ENCODE measurements at places on chromosomes 4 and X.
A peak's percentile ranks its signal among the peaks of the same experiment; 100 is the strongest.

GRCh38 chrX:69298466-69299140 is 133.3 kb upstream of the PJA1 start:
- DNase-seq: no peak

DNA sequence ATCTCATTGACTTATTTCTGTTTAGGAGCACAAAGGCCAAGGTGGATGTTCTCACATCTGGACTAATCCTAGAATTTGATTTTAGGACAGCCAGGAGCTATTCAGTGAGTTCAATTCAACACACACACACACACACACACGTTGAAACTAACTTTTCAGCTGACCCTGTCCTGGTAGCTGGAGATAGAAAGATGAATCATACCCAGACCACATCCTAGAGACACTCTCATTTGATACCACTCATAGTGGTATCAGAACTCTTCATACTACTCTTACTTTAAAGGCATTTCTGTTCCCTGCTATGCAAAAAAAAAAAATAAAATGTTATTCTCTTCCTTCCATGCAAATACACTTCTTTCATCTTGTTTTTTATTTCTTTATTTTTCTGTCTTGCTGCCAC is 36.7 kb downstream of the KLF8 start:
- DNase-seq: no peak

DNA sequence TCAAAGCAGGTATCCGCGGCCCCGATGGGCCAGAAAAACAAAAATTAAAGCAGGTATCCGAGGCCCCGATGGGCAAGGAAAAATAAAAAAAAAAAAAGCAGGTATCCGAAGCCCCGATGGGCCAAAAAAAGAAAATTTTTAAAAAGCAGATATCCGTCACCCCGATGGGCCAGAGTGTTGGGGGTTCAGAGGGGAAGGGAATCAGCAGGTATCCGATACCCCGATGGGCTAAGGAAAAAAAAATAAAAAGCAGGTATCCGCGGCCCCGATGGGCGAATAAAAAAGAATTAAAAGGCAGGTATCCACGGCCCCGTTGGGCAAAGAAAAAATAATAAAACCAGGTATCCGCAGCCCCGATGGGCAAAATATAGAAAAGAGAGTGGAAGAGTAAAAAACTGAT is 289.0 kb downstream of the CHIC1 start:
- no peak for DNase-seq

- no peak for DNase-seq
Measured at GRCh38 chr4:17188547-17189400, 290.3 kb upstream of the LDB2 start.

DNA sequence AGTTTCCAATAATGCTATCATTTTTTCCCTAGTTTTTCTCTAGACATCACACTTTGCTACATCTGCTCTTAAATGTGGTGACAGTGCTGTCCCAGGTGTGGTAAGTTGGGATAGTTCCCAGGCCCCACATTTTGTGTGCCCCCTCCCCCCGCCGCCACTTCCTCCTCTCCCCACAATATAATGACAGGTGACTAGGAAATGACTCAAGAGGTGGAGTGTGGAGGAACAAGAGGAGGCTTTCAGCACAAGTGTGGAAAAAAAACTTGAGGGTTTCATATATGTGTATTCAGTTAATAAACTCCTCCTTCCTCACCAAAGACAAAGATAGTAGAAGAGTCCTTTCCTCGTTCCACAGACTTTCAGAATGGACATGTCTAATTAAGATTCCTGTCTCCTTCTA is 18.3 kb upstream of the IL21 start:
- DNase-seq: no peak

DNA sequence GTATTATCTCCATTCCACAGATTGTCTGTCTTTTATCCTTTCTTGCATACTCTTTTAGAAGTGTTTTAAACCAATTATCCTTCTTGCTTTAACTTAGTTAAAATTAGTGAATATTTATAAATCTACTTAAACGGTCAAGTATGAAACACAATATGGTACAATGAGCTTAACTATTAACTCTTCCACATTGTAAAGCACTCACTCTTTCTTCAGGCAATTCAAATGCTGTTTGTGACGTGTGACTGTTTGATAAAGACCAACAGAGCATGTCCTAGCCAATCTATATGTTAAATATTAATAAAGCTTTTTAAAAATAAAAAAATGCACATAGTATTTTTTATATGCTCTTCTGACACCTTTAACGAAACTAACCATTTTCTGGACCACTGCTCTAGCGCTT is 192.7 kb downstream of the ARAP2 start:
- DNase-seq: no peak

DNA sequence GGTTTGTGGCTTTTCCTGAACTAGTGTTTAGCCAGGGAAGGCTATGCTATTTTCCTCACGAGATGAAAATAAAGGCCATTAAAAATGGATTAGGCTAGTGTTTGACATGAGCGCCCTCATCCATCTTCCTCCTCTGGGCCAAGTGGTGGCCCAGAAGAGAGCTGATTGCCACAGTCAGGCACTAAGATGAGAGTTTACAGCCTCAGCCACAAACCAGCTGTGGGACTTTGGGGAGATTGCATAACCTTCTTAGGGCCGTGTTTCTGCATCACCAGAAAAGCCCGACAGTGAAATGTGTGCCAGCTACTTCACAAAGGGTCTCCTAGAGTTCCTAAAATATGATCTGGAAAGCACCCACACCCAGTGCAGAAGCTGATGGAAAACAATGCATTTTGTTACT is 42.3 kb upstream of the LNX1 start:
- DNase-seq: no peak

DNA sequence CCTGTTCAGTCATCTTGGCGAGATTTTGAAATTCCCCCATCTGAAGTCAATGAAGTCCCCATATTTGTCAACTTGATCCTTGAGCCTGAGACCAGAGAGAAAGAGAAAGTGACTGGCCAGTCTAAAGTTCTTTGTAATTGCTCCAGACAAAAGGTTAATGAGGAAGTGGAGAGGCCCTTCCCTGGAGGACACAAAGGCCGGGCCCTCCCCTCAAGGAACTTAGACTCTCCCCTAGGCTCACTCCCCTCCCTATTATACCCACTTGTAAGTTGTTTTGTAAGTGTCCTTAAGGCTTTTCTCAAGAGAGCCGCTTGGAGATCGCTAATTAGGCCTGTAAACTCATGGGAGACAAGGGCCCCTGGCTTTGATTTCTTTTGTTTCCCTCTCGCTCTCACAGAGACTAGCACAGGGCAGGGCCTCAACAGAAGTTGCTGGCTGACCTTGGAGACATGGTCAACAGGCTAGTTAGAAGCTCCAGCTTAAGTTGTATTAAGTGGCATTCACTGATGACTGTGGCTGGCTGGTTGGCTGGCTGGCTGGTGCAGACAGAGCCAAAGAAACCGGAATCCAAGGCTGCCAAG is 20.3 kb upstream of the GPC4 start:
- no peak for DNase-seq

GRCh38 chr4:30402276-30402675 is 317.9 kb upstream of the PCDH7 start:
- DNase-seq: no peak

GRCh38 chrX:7198499-7198898 is 50.5 kb upstream of the PUDP start:
- DNase-seq: no peak

- DNase-seq: no peak
Measured at GRCh38 chr4:123338715-123339114, 57.9 kb upstream of the SPRY1 start.

DNA sequence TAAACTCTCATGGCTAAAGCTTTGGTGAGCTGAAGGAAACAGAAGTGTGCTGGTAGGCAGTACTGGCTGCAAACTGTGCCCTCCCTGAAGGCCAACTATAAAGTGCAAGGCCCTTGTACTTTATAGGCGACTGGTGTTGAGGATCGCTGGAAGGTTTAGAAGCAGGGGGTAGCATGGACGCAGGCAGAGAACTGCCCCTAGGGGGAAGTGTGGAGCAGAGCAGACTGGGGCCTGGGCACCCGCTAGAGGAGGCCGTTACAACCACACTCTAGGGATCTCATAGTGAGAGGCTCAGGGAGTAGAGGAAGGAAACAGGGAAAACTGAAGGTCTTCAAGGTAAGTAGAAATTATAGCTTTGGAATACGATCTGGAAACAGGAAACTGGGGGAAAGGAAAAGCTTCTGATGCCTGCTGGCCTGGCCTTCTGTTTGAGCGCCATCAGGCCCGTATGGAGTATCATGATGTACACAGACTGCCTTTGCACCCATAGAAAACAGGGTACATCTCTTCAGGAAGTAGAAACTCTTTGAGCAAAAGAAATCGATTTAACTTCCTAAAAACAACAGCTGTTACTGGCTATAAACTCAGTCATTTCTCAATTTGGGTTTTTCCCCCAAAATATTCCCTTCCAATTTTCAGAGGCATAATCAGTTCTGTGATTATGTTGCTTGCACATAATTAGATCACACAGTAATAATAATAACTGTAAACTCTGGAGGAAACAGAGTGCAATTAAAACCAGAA is 23.9 kb upstream of the TMSB4X start:
- DNase-seq: peak; percentile 86

DNA sequence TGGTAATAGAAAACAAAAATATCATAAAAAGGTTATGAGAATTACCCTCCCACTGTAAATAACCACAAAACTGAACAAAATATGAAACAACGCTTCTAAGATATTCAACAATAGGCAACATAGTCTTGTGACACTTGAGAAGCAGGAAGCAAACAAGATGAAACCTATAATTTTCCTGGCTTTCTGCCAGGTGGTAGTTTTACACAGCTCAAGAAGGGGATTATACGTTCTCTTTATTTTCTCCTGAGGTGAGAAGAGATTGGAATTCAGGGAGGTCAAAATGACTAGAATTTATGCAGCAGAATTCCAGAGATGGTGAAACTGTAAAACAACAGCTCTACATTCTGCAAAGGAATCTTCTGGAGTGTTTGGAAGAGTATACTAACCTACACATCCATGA is 186.0 kb downstream of the HHIP start:
- DNase-seq: no peak

GRCh38 chr4:109675181-109675580 is 28.1 kb downstream of the CASP6 start:
- DNase-seq: no peak

DNA sequence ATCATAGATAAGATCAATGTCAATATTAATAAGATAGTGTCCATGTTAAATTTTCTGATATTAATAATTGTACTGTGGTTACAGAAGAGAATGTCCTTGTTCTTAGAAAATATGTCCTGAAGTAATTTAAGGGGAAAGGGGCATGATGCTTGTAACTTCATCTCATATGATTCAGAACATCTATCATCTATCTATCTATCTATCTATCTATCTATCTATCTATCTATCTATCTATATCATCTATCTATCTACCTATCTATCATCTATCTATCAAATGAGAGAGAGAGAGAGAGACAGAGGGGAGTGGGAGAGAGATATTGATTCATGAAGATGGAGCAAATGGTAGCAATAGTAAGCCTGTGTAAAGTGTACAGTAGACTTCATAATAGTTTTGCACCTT is 124.8 kb upstream of the FAT1 start:
- no peak for DNase-seq

DNA sequence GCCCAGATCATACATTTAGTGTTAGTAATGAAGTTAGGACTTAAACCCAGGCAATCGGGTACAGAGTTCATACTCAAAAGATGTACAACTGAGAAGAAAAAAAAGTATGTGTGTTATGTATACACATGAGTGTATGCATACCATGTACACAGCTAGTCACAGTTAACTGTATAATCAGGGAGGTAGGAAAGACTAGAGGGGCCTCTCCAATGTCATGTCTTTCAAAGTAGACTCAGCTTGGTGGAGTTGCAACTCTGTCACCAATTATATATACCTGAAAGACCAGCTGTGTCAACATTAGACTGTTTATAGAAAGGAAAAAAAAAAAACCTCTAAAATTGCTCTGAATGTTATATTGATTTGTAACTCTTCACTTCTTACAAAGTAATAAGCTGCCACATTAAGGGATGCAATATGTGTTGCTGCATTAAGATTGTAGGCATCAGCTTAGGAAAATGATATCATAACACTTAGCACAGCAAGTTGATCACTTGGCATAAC is 167.5 kb downstream of the DCTD start:
- DNase-seq: no peak

- DNase-seq: no peak
Measured at GRCh38 chrX:23742174-23742696, 841 bp downstream of the ACOT9 start.

DNA sequence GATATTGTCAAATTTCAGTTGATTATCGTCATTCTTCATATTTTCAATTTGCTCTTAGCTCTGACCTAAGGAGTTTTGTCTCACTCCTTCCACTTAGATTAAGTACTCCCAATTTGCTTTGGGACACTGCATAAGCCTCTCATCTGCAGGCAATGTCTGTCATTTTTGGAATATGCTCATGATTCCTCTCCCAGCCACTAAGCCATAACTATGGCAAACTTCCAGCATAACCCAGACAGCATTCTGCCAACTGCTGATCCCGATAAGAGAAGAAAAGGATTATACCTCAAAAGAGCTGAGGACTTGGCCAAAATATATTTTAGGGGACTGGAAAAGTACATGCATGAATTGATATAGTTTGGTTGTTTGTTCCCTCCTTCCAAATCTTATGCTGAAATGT is 444.4 kb downstream of the GABRG1 start:
- no peak for DNase-seq

DNA sequence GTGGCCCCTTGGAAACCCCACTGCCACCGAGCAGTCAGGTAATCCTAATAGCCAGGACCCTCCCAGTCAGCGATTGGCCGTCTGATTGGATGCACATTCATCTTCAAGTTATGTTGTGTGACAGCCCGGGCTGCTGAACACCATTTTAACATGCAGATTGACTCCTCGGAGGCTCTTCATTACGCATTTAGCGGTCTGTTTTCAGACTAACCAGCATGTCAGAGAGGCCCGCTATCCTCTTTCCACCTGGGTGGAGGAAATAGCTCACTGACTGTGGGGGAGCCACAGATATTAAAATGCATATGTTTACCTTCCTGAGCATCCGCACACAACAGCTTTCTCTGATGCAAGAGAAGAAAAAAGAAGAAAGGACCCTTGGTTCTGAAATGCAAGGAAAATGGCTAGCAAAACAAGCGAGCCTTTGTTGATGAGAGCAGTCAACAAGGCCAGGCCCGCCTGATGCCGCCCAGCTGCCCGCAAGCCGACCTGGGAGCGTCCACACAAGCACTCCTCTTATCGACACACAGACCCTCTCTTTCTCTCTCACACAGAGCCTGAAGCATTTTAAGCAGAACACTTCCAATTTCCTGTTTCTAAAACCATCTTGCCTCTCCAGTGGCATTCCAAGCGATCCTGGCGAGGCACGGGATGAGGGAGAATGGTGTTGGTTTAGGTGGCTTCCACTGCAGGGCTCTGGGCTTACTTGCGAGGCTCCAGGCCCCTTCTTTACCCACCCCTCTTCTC is 118.3 kb downstream of the MGST2 start:
- no peak for DNase-seq

- no peak for DNase-seq
Measured at GRCh38 chr4:54879576-54879975, 221.8 kb downstream of the KIT start.

DNA sequence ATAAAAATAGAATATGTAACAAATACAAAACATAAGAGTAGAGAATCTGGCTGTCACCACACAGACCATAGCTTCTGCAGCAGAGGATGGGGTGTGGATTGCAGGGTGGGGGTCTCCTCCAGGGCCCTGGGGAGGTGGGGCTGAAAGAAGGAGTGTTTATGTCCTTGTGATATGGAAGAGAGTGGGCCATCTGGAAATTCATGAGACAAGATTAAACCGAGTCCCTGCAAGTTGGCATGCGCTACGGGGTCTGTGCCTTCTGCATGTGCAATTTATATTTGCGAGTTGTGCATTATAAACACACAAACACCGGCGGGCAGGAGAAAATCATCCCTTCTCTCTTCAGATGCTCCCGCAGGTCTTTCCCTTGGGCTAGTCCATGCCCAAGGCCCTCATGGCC is 145.9 kb downstream of the EVC2 start:
- no peak for DNase-seq

- DNase-seq: no peak
Measured at GRCh38 chrX:124863303-124863702, 456.4 kb upstream of the TEX13C start.

Measured in natural killer cell (primary cell).